Progenitor cell of endocrine pancreas (in vitro differentiated cells): ENCODE measurements at places on chromosomes 6 and 20. TPM values are rescaled to one million over a fixed set of nuclear protein-coding genes. Genes with fewer than 3 reads are reported as not detected.
A peak's percentile ranks its signal among the peaks of the same experiment; 100 is the strongest.

DNA sequence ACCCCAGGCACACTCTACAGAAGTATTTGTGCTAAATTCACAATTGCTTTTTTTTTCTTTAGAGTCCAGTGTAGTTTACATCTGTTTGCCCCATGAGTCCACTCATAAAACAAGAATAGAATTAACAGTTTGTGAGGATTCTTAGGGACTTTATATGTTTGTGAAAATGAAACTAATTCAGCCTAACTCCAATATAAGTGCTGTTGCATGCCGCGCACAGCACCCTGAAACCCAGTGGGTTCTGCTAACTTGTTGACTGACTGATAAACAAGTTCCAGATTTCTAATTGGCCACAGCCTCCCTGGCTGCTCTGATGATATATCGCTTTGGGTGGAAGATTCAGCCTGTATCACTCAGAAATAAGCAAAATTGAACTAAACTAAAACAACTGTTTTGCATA lies 561.4 kb downstream of the PKHD1 start:
- no peak overlapping the region for H3K27ac ChIP-seq
- H3K36me3 ChIP-seq, result no peaks in the 10 kb centered on the region
- no peak overlapping the region for H3K4me3 ChIP-seq
- H3K27me3 ChIP-seq, result peaks cover 5% of the 10 kb centered on the region
- DNase-seq, result no peak

- H3K36me3 ChIP-seq, result no peaks in the 10 kb centered on the region
- no peak overlapping the region for H3K4me3 ChIP-seq
- no peak overlapping the region for H3K27ac ChIP-seq
- DNase-seq, result no peak
- peaks cover 8% of the 10 kb centered on the region for H3K4me1 ChIP-seq
- no peaks in the 10 kb centered on the region for H3K27me3 ChIP-seq
Measured at GRCh38 chr20:19284400-19285178, 72.1 kb downstream of the SLC24A3 start.

- DNase-seq, result peak; percentile 43
- no peak overlapping the region for H3K4me3 ChIP-seq
- peaks cover 34% of the 10 kb centered on the region for H3K36me3 ChIP-seq
- no peaks in the 10 kb centered on the region for H3K27me3 ChIP-seq
- no peak overlapping the region for H3K27ac ChIP-seq
Measured at GRCh38 chr6:31888276-31889258, 8.9 kb downstream of the EHMT2 start.

GRCh38 chr6:36682328-36683144 lies 4.0 kb downstream of the CDKN1A start:
- H3K27ac ChIP-seq, result no peak overlapping the region
- H3K4me1 ChIP-seq, result peaks cover 21% of the 10 kb centered on the region

- no peaks in the 10 kb centered on the region for H3K4me1 ChIP-seq
- H3K36me3 ChIP-seq, result no peaks in the 10 kb centered on the region
- peaks cover 4% of the 10 kb centered on the region for H3K27me3 ChIP-seq
- no peak overlapping the region for H3K4me3 ChIP-seq
- DNase-seq, result no peak
Measured at GRCh38 chr6:51554029-51554428, 533.4 kb downstream of the PKHD1 start.

- H3K36me3 ChIP-seq, result no peaks in the 10 kb centered on the region
- no peak overlapping the region for H3K27ac ChIP-seq
- H3K4me3 ChIP-seq, result no peak overlapping the region
- peaks cover 12% of the 10 kb centered on the region for H3K4me1 ChIP-seq
- DNase-seq, result no peak
Measured at GRCh38 chr20:14445902-14446301, 108.5 kb upstream of the FLRT3 start.

- no peak overlapping the region for H3K4me3 ChIP-seq
- DNase-seq, result no peak
- peaks cover 30% of the 10 kb centered on the region for H3K27me3 ChIP-seq
- H3K27ac ChIP-seq, result no peak overlapping the region
- H3K4me1 ChIP-seq, result peaks cover 2% of the 10 kb centered on the region
Measured at GRCh38 chr6:168419569-168419968, 21.4 kb upstream of the SMOC2 start.

The COL11A2 gene
- 4.3 and 5.3 TPM in 2 replicates for total RNA-seq
